NCI-H526 (cell line): ENCODE measurements at places on chromosomes 2 and 18.

DNA sequence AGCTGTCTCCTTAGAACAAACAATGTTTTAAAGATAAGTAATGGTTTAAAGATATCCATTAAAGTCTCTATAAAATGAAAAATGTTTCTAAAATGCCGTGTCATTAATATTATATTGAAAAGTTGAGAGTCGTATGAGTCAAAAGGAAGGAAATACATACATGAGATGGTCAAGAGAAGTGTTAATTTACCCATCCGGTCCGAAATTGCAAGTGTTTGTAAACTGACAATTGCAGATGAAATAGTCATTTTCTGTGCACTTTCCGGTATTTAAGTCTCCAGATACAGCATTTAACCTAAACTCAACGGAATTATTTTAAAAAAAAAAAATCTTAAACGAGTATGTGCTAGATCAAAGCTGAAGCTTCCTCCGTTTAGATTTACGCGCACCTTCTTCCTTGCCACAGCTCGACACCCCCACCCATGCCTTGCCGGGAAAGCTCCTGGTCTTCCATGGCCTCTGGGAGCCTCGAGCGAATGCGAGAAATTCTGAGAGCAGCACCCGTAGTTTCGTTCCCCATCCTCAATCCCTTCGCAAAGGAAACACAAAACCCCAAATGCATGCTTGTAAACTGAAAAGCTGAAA lies 1.8 kb downstream of the DSC3 start:
- DNase-seq, result no peak

DNA sequence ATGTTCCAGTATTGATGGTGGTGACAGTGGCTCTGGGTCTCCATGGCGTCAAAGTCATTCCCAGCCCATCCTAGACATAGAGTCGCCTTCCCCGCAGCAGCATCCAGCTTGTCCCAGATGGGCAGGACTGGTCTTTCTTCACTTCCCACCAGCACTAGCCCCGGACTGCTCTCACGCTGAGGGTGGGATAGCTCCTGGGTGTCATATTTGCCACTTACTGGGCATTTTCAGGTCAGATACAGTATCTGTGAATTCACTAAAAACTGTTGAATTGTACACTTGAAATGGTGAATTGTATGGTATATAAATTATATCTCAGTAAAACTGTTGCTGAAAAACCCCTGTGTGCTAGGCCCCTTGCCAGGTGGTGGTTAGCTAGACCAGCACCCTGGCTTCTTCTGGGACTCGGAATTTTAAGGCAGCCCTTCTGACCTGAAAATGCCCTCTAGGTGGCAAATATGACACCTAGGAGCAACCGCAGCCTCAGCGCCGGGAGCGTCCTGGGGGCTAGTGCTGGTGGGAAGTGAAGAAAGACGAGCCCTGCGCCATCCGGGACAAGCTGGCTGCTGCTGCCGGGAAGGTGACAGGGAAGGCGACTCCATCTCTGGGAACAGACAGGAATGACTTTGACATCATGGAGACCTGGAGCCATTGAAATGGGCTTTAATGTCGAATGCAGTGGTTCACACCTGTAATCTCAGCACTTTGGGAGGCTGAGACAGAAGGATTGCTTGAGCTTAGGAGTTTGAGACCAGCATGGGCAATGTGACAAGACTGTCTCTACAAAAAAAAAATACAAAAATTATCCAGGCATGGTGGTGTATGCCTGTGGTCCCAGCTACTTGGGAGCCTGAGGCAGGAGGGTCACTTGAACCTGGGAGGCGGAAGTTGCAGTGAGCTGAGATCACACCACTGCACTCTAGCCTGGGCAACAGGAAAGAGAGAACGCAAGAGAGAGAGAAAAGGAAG lies 56.2 kb downstream of the DDX1 start:
- DNase-seq, result no peak

GRCh38 chr2:25056098-25056821 lies 14.4 kb downstream of the EFR3B start:
- no peak for DNase-seq

DNA sequence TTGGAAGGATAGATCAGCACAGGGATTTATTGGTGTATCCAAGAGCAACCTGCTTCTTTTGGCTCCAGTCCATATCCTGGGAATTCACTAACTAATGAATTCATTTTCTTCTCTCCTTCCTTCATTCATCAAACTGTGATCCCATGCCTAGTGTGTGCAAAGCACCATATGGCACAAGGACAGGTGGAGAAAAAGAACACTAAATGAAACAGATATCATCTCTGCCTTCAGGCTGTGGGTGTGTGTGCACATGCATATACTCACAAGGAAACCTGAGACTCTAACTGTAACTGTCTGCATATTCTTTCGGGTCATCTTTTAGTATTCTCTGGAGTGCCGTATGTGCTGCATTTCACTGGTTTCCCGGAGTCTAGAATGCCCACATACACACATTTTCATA lies 20.2 kb downstream of the TNP1 start:
- DNase-seq, result peak; percentile 67

DNA sequence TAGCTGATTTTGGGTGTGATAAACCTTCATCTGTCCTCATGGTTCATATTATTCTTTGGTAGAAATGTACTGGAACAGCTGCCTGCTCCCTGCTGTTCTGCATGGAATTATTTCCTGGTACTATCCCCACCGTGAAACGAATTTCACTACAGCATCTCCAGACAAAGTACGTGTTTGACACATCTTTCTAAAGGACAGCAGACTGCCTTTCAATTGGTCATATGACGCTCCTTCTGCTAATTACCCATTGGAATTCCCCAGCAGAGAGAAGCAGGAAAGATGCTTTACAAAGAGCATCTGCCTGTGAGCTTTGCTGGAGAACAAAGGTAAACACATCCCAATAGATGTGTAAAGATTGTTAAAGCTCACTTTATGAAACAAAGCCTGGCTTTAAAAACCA lies 4.4 kb upstream of the RFX8 start:
- DNase-seq, result no peak
